ENCODE measurements at places on chromosomes 7 and 10.
A peak's percentile ranks its signal among the peaks of the same experiment; 100 is the strongest.

DNA sequence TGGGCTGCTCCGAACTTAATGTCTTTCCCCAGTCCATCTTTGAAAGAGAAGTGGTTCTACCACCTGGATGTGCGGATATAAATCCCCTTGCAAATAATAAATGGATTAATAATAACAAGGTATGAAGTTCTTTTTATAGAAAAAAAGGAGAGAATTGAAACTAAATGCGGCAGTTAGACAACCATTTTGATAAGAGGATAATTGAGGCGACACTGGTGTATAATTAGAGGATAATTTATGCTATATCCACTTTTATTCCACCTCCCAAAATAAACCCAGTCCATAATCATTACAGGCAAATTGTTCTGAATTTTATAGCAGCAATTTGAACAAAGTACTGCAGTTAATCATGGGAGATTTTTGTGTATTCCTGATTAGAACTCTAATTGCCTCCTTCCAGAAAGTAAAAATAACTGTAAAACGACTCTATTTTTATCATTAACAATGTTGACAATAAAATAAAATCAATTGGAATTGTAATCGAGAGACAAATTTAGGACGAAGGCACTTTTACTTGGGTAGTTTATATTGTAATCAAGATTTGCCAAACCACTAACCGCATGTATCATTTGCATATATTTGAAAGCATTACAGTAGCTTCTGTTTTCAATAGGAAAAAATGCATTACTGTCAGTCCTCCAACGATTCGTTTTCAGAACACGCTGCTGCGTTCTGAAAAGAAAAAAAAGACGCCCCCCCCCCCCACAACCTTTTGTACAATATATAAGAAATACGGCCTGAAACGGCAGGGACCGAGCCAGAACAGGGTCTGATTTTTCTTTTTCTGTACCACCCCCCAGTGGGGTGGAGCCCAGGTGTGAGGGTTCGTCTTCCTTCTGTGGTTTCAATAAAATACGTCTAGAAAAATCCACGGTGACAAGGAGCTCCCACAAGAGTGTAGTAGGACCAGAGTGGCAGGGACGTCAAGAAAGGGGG lies 838 bp upstream of the DLX6 start:
- no peak for DNase-seq

- no peak for DNase-seq
Measured at GRCh38 chr7:75881436-75882095, 2.7 kb downstream of the RHBDD2 start.

- DNase-seq, result no peak
Measured at GRCh38 chr10:131088619-131089018, 222.9 kb downstream of the TCERG1L start.

GRCh38 chr10:70908406-70909296 lies 20.3 kb upstream of the PCBD1 start:
- no peak for DNase-seq

- DNase-seq, result no peak
Measured at GRCh38 chr10:133377818-133378250, 1.2 kb upstream of the PAOX start.

DNA sequence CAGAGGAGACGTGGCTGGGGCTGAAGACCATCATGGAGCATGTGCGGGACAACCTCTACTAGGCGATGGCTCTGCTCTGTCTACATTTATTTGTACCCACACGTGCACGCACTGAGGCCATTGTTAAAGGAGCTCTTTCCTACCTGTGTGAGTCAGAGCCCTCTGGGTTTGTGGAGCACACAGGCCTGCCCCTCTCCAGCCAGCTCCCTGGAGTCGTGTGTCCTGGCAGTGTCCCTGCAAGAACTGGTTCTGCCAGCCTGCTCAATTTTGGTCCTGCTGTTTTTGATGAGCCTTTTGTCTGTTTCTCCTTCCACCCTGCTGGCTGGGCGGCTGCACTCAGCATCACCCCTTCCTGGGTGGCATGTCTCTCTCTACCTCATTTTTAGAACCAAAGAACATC lies 22.0 kb upstream of the CPA5 start:
- DNase-seq, result no peak

DNA sequence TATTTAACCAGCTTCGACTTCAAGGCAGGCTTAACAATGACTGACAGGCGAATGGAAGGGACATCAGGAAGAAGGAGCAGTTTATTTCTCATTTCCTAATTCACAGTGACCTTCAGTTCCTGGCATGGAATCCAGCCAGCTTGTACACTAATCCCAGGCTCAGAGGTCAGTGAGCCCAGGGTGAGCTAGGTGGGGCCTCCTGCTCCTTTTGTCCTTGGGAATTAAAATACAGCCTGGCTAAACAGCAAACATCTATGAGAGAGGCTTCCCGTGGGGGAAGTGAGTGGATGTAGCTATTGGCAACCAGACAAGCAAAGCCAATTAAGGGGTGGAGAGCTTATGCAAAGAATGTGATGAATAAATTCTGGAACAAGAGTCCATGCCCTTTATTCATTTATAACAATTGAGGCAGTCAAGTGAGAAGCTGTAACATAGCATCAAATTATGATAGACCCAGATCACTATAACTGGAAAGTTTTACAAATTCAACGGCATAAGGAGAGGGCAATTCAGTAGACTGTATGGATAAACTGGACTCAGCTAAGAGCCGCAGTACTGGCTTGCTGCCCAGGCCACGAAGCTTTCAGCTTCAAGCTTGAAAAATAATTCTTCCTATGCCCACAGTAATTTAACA lies 57.1 kb downstream of the STK17A start:
- peak; percentile 82 for DNase-seq

- DNase-seq, result no peak
Measured at GRCh38 chr7:100167912-100168323, 499 bp downstream of the GAL3ST4 start.

DNA sequence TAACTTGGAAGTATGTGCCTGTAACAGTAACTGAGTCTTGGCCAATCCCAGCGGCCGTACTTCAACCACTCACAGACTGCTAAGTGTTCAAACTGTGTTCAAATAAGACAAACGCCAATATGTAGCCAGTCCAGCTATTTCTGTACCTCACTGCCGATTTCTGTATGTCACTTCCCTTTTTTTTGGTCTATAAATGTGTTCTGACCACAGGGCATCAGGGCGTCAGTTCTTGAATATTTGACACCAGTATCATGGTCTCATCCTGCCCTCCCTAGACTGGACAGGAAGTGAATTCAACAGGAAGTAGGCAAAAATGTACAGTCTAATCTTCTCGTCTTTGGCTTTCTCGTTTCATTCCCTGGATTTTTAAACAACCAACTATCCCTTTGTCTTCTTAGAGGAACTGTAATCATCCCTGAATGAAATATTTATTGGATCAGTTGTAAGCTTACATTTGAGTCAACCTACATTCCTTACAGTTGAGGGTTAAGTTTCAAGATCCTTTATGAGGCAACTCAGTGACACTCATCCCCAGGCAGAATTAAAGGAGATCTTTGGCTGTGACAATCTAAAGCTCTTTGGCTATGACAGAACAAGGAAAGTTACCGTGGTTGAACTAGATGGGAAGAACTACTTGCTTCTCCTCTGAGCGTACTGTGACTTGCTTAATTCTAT lies 232.7 kb downstream of the NSUN6 start:
- DNase-seq, result no peak

GRCh38 chr7:24842449-24843241 lies 85.4 kb upstream of the GSDME start:
- DNase-seq, result peak; percentile 31

- no peak for DNase-seq
Measured at GRCh38 chr7:36784991-36785940, 61.0 kb upstream of the AOAH start.

DNA sequence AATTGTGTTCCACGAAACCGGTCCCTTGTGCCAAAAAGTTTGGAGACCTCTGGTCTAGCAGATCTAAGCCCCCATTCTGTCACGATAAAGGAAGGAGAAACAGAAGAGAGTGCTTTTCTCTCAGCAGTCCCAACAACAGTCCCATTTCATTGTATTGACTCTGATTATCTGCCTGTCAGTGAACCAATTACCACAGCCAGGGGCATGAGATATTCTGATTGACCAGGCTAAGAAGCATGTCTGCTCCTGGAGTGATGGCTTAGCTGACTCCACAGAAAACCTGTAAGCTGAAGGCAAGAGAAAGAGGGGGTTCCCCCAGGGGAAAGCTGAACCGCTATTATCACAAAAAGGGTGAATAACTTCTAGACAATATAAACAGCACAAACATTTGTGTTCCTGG lies 765.4 kb downstream of the SORCS1 start:
- no peak for DNase-seq

DNA sequence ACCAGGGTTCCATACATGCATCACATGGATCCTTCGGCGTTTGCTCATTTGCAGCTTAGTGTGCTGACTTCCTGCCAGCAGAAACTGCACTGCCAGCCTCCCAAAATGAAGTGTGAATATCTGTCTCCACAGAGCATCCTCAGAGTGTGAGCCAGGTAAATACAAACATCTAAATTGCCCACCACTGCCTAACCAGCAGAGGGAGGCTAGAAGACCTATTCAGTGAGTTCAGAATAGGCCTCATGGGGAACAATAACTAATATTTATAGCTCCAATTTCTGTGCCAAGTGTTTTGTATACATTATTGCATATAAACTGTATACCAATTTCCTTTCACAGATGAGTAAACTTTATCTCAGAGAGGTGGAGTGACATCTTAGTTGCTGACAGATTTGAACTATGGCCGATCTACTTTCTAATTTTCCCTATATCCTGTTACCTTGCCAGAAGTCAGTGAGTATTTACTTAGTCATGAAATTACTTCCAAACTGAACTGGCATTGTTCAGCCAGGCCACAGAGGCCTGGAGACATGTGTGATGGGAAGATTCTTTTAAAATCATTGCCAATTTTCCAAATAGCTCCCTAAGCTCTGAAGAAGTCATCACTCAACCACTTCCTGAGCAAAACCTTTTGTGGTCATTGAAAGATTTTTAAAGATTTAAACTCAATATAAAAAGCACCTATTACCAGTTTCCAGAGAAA lies 926.5 kb upstream of the GHITM start:
- DNase-seq, result peak; percentile 10

- no peak for DNase-seq
Measured at GRCh38 chr7:7908622-7909145, 59.9 kb upstream of the GLCCI1 start.

- DNase-seq, result no peak
Measured at GRCh38 chr10:17847585-17848296, 38.6 kb downstream of the MRC1 start.

GRCh38 chr10:102645741-102646609 lies 1.7 kb downstream of the TRIM8 start:
- peak; percentile 74 for DNase-seq

DNA sequence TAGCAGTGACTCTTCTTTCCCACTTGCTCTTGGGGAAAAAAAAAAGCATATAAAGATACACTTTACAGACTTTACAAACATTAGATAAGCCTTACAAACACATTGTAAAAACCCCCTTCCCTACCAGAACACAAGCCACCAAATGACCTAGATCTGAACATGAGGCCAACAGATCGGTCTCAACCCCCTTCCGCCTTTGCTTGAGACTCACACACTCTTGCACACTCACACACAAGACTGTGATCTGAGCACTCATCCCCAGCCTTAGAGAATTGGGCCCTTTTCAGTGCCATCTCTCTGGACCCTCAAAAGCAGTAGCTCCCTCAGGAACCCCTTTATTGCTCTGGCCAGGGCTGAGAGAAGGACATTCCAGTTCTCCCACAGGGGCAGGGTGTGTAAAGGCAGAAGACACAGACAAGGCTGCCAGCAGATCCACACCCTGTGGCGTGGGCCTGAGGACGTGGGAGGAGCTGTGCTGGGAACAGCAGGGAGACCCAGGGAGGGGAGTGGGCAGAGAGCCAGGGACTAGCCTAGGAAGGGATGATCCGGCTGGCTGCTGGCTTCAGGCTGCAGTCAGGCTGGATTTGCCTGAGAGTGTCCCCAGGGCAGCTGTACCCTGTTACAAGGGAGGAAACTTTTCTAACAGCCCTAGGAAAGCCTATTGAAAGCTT lies 206.7 kb downstream of the KIAA1217 start:
- no peak for DNase-seq

GRCh38 chr10:105210546-105210945 lies 569.5 kb downstream of the SORCS3 start:
- no peak for DNase-seq

DNA sequence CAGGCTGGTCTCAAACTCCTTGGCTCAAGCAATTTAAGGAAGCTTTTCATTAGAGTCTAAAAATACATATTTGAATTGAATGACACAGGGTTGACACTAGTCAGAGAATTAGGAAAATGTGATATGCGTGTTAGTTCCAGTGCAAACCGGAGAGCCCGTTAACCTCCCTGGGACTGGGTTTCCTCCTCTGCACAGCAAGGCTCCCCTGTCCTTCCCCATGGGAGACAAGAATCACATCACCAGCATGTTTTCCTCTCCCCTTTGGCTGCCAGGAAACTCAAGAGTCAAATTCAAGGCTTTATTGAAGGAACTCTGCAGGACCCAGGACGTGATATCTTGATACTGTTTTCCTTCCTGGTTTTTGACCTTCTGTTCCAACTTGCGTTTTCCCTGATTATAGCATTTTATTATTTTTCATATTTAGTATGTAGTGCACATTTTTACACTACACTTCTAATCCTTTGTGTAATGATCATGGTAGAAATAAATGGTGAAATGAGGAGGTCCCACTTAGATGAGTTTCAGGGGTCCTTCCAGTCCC lies 24.9 kb downstream of the GSTO2 start:
- no peak for DNase-seq

DNA sequence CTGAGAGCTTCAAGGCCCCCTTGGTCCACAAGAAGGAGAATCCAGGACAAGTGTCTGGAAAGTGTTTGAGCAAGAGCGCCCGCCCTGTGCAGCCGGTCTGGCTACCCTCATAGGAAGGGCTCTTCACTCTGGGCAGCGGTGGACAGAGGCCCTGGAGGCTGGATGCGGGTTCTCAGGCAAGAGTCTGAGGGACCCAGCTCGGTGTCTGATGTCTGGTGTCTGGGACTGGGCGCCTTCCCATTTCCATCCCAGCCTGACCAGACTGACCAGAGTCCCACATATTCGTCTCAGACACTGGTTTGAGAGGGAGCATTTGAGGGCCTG lies 59.8 kb downstream of the HK1 start:
- DNase-seq, result no peak

- no peak for DNase-seq
Measured at GRCh38 chr7:3426064-3426463, 125.0 kb downstream of the SDK1 start.

GRCh38 chr10:132182591-132182990 lies 4.2 kb upstream of the DPYSL4 start:
- no peak for DNase-seq
